Liver (tissue), 10 donors: ENCODE measurements at places on chromosomes 2 and 18.
A peak's percentile ranks its signal among the peaks of the same experiment; 100 is the strongest.

DNA sequence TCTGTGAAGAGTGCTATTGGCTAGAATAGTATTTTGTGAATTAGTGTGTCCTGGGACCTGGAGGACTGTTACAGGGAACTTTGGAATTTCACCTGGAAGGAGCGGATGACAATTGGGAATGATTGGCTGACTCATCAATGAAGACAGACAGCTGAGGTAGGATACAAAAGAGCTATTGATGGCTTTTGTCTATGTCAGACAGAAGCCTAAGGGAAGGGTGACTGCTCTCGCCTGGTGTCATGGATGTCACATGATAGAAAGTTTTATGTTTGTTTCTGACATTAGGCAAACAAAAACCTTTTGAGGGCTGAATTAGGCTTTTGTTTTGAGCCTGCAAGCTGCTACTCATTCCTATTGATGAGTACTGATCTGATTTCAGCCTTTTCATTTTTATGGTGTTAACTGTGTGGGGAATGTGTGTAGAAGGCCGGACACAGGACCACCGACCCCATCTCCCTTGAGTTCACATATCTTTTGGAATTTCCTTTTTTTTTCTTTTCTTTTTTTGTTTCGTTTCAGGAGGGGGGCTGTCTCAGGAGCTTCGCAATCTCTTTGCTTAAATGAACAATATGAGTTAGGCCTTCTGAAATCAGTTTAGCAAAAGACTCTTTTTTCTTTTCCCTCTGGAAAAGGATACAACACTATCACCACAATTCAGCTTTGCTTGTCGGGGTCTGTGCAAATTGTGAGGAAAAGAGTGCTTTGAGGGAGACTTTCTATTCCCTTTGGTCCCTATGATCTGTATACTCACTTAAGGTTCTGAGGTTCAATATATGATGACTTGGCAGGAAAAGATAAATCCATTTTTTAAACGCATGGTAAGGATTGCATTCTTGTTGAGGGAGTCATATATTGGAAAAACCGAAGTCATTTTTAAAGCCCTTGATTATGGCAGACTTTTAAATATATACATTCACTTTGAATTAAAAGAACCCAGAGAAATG lies 207.9 kb upstream of the FIGN start:
- H3K4me3 ChIP-seq, result no peak overlapping the region
- H3K4me1 ChIP-seq, result no peaks in the 10 kb centered on the region
- H3K36me3 ChIP-seq, result no peaks in the 10 kb centered on the region
- DNase-seq, result no peak
- no peak overlapping the region for H3K27ac ChIP-seq
- no peaks in the 10 kb centered on the region for H3K27me3 ChIP-seq

DNA sequence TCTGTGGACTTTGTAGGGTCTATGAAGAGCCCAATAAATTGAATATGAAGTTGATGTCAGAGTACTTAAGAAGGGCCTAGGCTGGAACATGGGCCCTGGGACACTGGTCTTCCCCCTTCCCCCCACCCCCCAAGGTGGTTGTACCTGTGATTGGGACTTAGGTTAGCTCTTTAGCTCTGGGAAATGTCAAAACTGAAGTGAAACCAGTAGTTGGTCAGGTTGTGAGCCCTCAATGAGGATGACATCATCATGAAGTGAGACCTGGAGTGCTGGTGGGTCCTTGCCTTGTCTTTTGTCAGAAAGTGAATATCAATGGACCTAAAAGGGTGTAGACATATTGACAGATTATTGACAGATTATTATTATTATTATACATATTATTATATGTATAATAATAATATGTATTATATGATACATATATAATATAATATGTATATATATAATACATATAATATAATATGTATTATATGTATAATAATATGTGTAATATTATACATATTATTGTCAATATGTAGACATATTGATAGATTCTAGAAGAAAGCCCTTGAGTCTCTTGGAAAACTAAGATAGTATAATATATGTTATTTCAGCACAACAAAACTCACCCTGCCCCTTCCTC lies 5.4 kb downstream of the MARS2 start:
- peaks cover 2% of the 10 kb centered on the region for H3K4me1 ChIP-seq
- DNase-seq, result no peak
- no peak overlapping the region for H3K4me3 ChIP-seq
- H3K27ac ChIP-seq, result no peak overlapping the region

DNA sequence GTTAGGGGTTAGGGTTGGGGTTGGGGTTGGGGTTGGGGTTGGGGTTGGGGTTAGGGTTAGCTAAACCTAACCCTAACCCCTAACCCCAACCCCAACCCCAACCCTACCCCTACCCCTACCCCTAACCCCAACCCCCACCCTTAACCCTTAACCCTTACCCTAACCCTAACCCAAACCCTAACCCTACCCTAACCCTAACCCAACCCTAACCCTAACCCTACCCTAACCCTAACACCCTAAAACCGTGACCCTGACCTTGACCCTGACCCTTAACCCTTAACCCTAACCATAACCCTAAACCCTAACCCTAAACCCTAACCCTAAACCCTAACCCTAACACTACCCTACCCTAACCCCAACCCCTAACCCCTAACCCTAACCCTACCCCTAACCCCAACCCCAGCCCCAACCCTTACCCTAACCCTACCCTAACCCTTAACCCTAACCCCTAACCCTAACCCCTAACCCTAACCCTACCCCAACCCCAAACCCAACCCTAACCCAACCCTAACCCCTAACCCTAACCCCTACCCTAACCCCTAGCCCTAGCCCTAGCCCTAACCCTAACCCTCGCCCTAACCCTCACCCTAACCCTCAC lies 24.1 kb upstream of the RABL2A start:
- no peaks in the 10 kb centered on the region for H3K4me1 ChIP-seq
- no peak for DNase-seq
- no peak overlapping the region for H3K4me3 ChIP-seq
- no peaks in the 10 kb centered on the region for H3K36me3 ChIP-seq

DNA sequence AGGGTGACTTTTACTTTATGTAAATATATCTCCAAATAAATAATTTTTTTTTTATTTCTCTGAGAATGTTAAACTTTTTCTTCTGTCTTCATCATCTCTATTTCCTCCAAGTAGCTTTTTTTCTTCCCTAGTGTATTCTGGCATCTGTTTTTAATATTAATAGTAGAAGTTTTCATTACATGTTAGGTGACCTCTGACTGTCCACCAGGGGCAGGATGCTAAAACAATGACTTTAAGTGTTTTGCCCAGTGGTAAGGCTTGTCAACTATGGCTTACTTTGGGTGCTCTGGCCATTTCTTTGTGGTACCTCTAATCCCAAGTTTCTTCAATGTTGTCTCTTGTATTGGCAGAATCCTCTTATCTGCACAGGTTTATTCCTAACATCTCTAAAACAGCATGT lies 127.1 kb downstream of the SRBD1 start:
- H3K27ac ChIP-seq, result no peak overlapping the region
- no peak for DNase-seq
- peaks cover 4% of the 10 kb centered on the region for H3K36me3 ChIP-seq

GRCh38 chr2:177180269-177181000 lies 32.2 kb upstream of the HNRNPA3 start:
- H3K27me3 ChIP-seq, result no peaks in the 10 kb centered on the region
- no peak overlapping the region for H3K27ac ChIP-seq
- H3K4me3 ChIP-seq, result no peak overlapping the region
- H3K4me1 ChIP-seq, result peaks cover 8% of the 10 kb centered on the region
- DNase-seq, result no peak
- H3K36me3 ChIP-seq, result no peaks in the 10 kb centered on the region

GRCh38 chr2:160609346-160609745 lies 115.7 kb upstream of the RBMS1 start:
- H3K4me3 ChIP-seq, result no peak overlapping the region
- no peak overlapping the region for H3K27ac ChIP-seq
- DNase-seq, result no peak
- no peaks in the 10 kb centered on the region for H3K27me3 ChIP-seq
- H3K36me3 ChIP-seq, result no peaks in the 10 kb centered on the region

- no peaks in the 10 kb centered on the region for H3K4me1 ChIP-seq
- H3K4me3 ChIP-seq, result no peak overlapping the region
- H3K27ac ChIP-seq, result no peak overlapping the region
- no peaks in the 10 kb centered on the region for H3K36me3 ChIP-seq
- H3K27me3 ChIP-seq, result no peaks in the 10 kb centered on the region
These were observed 136.2 kb downstream of the RGPD3 start for GRCh38 chr2:106332054-106332453.

GRCh38 chr18:61743775-61744531 lies 148.9 kb downstream of the RNF152 start:
- H3K27me3 ChIP-seq, result no peaks in the 10 kb centered on the region
- peaks cover 2% of the 10 kb centered on the region for H3K4me1 ChIP-seq
- no peak overlapping the region for H3K4me3 ChIP-seq

DNA sequence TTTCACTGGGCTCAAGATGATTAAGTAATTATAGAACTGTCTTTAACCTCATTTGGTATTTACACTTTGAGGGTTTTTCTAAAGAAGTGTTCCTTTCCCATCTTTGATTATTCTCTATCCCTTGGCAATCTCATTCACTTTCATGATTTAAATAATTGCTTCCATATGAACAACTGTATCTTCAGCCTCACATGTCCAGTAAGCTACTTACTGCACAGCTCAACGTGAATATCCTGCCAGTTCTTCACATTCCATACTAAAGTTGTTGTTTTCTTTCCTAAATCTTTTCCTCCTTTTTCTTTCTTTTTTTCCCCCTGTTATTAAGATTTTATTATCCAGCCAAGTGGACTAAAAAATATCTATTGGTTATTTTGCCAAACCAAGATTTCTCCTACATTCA lies 37.7 kb downstream of the ZC3H15 start:
- H3K4me3 ChIP-seq, result no peak overlapping the region
- no peak for DNase-seq
- peaks cover 4% of the 10 kb centered on the region for H3K36me3 ChIP-seq
- no peaks in the 10 kb centered on the region for H3K27me3 ChIP-seq

- H3K4me3 ChIP-seq, result no peak overlapping the region
- H3K36me3 ChIP-seq, result no peaks in the 10 kb centered on the region
- H3K27me3 ChIP-seq, result no peaks in the 10 kb centered on the region
- H3K27ac ChIP-seq, result no peak overlapping the region
These were observed 50.2 kb upstream of the CABLES1 start for GRCh38 chr18:23085066-23085465.

GRCh38 chr2:182019731-182020130 lies 34.1 kb downstream of the PPP1R1C start:
- no peak overlapping the region for H3K27ac ChIP-seq
- H3K4me1 ChIP-seq, result no peaks in the 10 kb centered on the region
- H3K4me3 ChIP-seq, result no peak overlapping the region
- H3K27me3 ChIP-seq, result no peaks in the 10 kb centered on the region

DNA sequence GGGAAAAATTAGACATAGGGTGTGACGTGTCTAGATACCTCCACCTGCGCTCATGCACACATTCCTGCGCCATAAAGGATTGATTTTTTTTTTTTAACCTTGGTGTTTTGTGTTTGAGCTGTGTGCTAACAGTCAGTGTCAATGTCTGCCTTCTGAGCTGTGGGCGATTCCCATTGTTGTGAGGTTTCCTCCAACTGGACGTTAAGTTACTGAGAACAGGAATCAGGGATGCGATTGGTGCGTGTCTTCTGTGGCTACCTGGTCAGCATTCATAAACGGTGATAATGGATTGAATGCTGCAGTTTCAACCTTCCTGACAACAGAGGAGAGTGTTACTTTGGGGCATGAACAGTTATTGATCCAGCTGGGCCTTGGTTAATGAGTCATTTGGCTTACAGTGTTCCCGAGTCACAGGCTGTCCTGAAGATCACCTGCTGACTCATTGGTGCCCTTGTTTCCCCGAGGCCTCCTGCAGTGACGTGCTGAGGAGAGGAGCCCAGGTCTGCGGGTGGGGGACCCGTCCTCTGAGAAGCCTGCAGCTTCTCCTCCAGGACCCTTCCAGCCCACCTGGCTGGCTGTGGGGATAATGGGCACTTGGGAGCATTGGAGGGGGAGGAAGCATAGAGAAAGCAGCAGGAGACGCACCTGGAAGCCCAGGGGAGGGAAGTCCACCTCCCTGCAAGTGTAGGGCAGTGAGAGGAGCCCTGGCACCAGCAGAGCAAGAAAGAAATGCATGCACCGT lies 25.8 kb upstream of the CABYR start:
- peaks cover 4% of the 10 kb centered on the region for H3K36me3 ChIP-seq
- DNase-seq, result peak; percentile 60
- peak overlapping the region; percentile 94 for H3K27ac ChIP-seq
- H3K27me3 ChIP-seq, result no peaks in the 10 kb centered on the region
- peaks cover 20% of the 10 kb centered on the region for H3K4me1 ChIP-seq

- H3K36me3 ChIP-seq, result no peaks in the 10 kb centered on the region
- DNase-seq, result no peak
- H3K27ac ChIP-seq, result no peak overlapping the region
These were observed 10.4 kb downstream of the CIB4 start for GRCh38 chr2:26630669-26631360.
